NCI-H524 (cell line): ENCODE measurements at places on chromosomes 3 and 15.

DNA sequence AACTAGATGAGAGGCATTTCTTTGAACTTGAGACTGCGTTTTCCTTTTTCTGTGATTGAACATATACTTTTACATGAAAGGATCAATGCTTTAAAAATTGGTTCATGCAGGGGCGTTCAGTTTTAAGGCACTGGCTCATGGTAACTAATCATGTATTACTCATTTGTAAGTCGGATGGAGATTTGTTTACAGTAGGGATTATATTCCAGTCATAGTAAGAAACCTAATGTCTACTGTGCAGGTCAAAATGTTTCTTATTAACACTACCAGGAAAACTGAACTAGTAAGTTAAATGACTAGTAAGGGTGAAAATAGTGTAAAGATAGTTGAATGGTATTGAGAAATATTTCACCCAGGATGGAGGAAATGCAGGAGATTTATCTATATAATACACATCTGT is 258.8 kb upstream of the GBE1 start:
- no peak for DNase-seq

DNA sequence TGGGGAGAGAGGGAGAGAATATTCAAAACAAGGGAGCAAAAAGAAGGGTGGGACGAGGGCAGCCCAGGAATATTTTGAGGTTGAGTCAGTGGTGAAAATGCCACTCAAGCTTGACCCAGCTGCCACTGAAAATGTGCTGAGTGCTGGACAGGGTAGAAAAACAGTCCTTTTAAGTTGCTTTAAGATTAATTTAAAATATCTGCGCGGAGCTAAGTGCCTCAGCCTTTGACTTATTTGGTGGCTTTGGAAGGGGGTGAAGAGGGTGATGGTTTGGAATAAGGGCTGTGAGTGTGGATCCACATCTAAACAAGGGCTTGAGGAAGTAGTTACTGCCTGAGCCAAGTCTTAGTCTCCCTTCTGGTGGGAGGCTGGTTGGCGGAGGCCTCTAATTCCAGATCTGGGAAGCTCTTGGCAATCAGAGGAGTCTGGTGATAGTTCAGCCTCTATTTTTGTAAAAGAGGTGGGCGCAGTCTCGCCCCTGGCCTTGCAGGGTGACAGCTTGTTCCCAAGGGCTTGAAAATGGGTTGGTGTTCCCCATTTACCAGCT is 280.8 kb upstream of the ROPN1 start:
- no peak for DNase-seq

DNA sequence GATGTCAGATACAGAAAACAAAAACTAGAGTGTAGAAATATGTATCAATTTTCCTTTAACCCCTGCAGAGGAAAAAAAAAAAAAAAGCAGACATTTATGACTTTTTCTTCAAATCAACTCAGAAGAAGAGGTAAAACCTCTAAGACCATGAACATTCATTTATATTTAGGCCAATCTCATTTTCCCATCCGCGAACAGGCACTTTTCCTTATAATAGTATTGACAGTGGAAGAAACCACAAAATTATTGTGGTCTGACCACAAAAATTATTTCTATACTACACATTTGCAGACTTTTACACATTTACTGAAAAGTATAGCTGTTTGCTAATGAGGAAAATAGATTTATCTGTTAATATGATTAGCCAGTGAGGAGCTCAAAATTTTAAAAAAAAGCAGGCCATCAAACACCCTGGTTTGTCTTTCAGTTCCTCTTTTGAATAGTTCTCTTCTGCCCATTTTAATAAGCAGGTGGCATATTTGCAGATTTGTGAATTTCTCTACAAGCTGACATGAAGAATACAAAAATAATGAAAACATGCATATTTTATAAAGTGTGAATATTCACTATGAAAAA is 5.7 kb downstream of the OSBPL11 start:
- no peak for DNase-seq

- DNase-seq, result no peak
Observed at GRCh38 chr3:16109929-16110328, 64.6 kb upstream of the GALNT15 start.

DNA sequence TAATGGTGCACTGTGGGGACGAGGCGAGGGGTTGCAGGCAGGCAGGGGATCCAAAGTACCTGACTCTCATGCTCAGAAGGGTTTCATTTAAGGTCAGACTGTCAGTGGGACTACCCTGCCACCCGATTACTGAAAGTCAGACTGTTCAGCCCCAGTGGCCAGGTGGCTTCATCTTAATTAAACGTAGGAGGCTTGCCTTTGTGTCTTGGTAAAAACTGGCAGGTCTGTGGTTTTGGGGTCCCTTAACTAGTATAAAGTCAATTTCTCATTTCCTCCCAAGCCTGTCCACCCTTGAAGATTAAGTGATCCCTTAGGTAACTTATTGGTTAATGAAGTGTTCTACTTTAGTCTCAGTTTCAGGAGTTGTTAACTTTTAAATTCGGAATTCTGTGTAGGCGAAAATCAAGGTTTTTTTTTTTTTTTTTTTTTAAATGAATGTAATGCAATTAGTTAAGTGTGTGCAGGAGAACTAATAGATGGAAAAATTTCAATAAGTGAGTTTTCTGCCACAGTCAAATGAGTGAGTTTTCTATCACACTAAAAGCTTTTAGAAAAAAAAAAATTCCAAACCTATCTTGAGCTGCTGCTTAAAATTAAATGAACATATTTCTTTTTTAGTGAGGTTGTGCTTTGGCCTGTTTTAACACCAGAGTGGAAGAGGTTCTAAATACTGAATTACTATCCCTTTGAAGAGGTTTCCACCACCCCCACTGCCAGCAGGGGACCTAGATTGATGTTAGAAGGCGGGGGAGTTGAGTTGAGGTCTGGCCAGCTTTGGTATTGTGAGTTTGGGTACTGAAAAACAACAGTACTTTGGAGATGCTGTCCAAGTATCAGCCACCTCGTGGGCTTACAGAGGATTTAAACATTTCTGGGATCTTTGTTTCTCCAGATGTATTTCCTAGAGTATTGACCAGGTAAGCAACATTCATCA is 15.2 kb downstream of the ITPR1 start:
- DNase-seq, result no peak

- DNase-seq, result no peak
Observed at GRCh38 chr3:139260041-139260486, 83.8 kb upstream of the MRPS22 start.

GRCh38 chr3:17349093-17349492 is 393.3 kb downstream of the TBC1D5 start:
- no peak for DNase-seq

DNA sequence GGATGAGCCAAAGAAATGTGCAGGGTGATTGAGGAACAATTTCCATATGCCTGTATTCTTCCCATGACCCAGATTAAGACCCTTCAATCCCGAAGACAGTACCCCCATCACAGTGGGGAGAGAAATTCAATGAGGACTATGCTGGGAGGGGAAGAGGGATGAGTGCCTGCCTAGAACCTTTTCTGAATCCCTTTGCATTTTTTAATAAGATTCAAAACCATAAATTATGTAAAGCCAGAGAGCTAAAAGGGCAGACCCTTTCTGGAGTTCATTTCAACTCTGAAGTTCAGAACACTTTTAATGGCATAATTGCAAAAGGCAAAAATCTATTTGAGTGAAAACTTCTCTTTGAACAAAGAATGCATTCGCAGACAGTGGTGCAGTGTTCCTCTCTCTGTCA is 529.5 kb downstream of the NTRK3 start:
- DNase-seq, result no peak

DNA sequence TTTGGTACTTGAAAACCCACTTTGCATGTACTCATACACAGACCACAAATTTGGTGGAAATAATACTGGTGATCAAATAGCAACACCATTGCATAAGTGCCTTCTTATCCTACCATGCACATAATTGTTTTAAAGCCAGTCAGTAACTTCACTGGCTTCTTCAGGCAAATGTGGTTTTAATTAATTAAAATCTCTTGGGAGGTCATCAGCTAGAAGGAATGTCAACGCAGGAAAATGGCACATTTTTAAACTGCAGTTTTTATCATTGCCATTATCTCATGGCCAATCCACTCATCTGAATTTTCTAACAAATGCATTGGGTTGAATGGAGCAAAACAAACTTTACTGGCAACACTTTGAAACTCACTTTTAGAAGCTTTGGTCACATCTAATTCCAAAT is 105.7 kb upstream of the ZPLD1 start:
- no peak for DNase-seq
